ENCODE measurements at places on chromosomes 4 and X. TPM values are rescaled to one million over a fixed set of nuclear protein-coding genes. Genes with fewer than 3 reads are reported as not detected.

GRCh38 chr4:169945636-169946035 is 80.6 kb downstream of the MFAP3L start:
- no peak for DNase-seq

GRCh38 chr4:108247387-108248049 is 78.8 kb upstream of the LEF1 start:
- DNase-seq = no peak

DNA sequence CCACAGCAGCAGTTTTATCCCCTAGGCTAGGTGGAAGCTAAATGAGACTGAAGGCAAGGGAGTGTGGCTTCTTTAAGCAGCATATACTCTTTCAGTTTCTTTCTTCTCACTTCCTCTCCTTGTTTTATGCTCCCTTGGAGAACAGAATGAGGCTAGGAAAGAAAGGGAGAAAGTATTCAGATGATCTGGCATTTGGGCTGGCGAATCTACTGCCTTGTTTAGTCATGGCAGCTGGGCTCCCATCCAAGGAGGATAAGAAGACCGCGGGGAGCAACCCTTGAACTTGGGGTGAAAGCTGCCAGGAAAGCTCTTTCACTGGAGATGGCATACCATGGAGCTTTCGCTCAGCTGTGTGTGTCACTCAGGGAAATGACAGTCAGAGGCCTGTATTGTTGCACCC is 72.1 kb downstream of the ARHGEF38 start:
- DNase-seq = peak; percentile 74

- DNase-seq = peak; percentile 90
These were observed 82.3 kb upstream of the CD99 start for GRCh38 chrX:2608638-2609430.

DNA sequence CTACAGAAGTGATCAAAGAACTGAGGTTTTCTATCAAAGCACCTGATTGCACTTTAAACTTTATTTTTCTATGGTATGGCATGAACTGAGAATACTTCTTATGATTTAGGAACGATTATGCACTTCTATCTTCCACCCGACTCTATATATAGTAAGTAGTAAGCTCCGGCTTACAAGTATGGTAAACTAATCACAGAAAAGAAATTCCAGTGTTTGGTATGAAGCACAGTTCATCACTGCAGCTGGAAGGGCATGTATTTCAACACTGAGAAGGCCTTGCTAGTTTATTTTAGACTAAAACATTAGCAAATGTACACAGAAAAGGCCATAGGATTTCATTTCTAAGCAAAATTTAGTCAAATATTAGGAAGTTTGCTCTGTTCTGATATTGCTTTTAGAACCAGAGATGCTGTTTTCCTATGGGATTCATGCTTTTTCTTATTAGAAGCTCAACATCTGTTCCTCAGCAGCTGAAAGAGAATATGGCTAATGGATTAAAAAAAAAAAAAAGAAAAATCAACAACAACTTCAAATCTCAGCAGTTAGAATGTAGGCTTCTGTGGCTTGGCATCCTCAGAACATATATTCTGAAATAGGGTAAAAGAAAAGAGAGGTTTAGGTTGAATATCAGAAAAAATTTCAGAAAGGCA is 273.5 kb downstream of the C4orf33 start:
- no peak for DNase-seq

The CYSLTR1 gene
- total RNA-seq = 0.48 TPM

- DNase-seq = no peak
These were observed 10.1 kb downstream of the AIFM1 start for GRCh38 chrX:130155564-130155963.

- no peak for DNase-seq
These were observed 52.8 kb downstream of the MED28 start for GRCh38 chr4:17667253-17667652.

GRCh38 chr4:11715753-11716521 is 287.2 kb upstream of the HS3ST1 start:
- DNase-seq = no peak

GRCh38 chr4:7585768-7586167 is 151.0 kb upstream of the PSAPL1 start:
- DNase-seq = no peak

- DNase-seq = peak; percentile 73
These were observed 738.3 kb upstream of the FRG1 start for GRCh38 chr4:189202182-189202868.

DNA sequence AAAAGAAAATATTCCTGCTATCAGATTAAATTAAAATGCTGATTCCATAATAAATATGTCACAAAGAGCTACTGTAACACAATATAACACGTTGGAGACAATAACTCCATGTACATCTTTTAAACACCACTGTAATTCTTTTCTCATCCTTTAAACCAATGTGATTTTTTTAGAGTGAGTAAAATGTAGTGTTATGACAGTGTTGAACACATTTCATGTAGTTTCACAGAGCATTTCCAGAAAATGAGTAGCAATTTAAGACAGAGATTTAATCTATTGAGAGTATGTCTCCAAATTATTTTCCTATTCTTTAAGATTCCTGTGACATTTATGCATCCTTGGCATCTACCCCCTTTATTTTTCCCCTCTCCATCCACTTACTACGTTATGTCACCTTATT is 17.1 kb upstream of the PRRG1 start:
- no peak for DNase-seq

The IKBKG gene
- 11.3 TPM for total RNA-seq

GRCh38 chr4:37890801-37891259 is at the start of gene TBC1D1:
Gene TBC1D1 (plus strand): TSS chr4:37891084. CDS start chr4:37902096, 11,012 bp downstream.
- peak; percentile 92 for DNase-seq

DNA sequence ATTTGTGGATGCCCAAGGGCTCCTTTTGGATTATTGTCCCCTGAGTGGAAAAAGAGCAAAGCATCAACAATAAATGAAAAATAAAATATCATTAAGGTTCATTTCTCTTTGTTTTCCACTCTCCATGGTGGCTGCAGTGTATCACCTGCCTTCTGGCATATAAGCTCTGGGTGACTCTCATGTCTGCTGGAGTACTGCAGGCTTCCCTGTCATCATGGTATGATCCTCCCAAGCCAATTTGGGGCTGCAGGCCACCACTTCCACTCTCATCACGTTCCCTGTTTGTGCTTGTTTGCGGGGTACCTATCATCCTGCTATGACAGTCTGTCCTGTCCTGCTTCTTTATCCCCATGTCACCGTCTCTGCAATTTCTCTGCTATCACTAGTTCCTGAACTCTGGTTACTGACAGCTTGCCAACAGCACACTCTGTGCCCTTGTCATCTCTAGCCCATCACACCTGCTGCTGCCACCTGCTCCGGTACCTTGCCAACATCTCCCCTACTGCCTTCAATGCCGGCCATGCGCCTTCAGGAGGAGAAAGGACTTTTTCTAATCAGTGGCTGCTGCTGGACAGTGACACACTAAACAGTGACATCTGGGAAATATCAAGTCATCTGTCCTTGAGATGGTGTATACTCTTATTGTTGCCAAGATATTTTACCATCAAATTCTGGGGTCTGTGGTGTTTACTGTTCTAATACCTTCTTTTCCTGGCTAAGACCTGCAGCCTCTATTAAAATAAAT is 23.0 kb upstream of the FGF5 start:
- DNase-seq = no peak

All from psoas muscle (tissue), 8 donors.